Stimulated activated CD8-positive, alpha-beta memory T cell treated with anti-CD3 and anti-CD28 coated beads, Interleukin-2, amount 100 ng/mL, for 1 hour (primary cell): ENCODE measurements at places on chromosomes 11 and 22.

DNA sequence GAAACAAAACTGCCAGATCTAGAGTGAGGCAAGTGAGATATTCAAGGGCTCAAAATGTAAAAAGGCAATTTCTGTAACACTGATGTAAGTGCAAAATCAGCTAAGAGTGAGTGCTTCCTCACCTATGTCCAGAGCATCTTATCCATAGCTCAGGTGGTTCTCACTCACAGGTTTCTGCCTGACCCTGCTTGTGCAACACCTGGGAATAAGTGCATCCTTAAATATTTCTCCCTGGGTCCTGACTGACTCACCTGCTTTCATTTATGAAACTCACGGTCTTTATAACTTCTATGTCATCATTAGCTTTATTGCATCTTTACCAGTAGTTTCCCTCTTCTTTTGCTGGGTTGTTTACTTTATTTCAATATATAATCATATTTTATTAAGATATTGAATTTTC is 260.6 kb downstream of the CNTN5 start:
- DNase-seq, result no peak

GRCh38 chr11:70250876-70251658 is 19.4 kb upstream of the PPFIA1 start:
- no peak for DNase-seq

DNA sequence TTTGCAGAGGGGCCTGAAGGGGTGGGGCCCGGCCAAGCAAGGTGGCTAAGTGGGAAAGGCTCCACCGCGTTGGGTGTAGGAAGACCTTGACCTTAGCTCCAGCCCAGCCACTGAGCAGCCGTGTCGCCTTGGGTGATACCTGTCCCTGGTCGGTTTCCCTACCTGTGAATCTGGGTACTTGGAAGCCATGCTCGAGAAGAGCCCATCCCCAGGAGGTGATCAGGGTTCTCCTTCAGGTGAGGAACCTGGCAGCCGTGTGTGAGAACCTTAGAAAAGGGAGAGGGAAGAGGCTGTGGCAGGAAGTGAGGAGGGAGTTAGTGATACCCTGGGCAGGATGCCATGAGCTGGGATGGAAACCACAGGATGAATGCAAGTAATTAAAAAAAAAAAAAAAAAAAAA is 21.6 kb downstream of the PPARA start:
- no peak for DNase-seq

GRCh38 chr11:103222806-103223205 is 113.6 kb downstream of the DYNC2H1 start:
- no peak for DNase-seq

- DNase-seq, result no peak
Observed at GRCh38 chr11:846496-847098, 3.9 kb downstream of the TSPAN4 start.
